Stimulated activated CD8-positive, alpha-beta memory T cell treated with anti-CD3 and anti-CD28 coated beads, Interleukin-7, amount 100 ng/mL, for 1 hour (primary cell): ENCODE measurements at places on chromosomes 2 and 18.

DNA sequence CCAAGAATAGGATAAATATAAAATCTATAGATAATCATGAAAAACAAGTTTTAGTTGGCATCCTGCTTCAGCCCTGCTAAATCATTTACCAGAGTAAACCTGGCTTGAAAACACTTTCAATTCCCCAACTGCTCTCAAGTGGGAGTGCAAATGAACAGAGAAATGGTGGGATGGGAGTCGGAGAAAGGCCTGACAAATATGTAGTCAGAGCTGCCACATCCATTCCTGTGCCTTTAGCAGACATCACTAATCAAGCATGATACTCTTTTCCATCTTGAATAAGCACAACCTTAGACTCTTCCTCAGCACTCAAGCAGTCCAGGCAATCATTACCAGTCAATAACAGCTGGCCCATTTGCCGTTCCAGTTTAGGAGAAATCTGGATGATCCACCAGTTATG is 101.3 kb downstream of the ANKRD44 start:
- no peak for DNase-seq

GRCh38 chr2:218979846-218980734 is 4.9 kb downstream of the FEV start:
- peak; percentile 63 for DNase-seq

DNA sequence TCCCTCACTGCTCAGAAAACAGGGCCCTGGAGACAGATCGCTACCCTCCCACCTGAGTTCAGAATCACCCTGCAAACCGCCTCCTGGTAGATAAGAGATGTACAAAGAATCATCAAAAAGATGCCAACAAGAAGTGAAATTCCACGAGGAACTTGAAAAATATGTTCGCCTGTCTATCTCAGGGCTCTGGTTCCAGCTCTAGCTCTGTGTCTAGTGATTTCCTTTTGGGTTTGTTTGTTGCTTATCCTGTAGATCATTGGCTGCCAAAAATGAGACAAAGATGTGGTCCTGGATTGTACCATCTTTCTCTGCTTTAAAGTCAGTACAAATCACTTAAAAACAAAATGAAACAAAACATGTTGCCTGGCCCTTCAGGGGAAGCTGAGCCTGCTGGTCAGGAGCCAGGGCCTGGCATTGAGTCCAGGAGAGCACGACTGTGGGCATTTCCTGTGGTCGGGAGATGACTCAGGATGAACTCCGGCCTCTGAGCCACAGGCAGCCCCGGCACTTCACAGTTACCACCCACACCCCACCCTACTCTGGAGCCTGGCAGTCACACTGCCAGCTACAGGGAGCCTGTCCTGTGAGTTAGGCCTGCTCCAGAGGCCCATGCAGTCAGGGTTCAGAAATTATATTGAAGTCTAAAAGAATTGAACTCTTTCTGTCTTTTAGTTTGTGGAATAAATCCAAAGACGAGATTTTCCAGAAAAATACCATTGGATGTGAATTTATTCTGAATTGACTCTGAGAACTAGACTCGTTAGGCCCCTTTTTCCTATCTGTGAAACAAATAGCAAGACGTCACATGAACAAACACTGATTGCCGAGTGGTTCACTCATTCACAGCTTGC is 8.0 kb upstream of the ITGB6 start:
- DNase-seq: no peak

- no peak for DNase-seq
Observed at GRCh38 chr2:16656784-16657391, 8.7 kb downstream of the CYRIA start.

- DNase-seq: no peak
Observed at GRCh38 chr2:26471289-26471688, 6.6 kb downstream of the OTOF start.

DNA sequence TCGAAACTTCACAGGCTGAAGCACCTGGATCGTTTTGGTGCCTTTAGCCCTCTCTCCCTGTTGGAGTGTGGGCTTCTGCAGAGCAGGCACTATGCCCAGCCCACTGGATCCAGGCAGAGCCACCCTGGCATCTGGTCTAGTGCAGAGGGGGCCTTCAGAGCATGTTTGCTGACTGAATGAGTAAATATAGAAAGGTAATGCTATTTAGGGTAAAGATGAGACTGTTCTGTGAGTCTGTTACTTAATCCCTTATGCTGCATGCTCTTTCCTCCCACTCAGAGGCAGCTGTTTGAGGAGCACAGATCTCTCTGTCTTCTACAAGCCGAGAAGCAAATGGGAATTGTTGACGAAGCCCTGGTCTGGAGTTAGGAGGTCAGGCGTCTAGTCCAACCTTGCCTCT is 130.2 kb downstream of the RGPD3 start:
- no peak for DNase-seq

DNA sequence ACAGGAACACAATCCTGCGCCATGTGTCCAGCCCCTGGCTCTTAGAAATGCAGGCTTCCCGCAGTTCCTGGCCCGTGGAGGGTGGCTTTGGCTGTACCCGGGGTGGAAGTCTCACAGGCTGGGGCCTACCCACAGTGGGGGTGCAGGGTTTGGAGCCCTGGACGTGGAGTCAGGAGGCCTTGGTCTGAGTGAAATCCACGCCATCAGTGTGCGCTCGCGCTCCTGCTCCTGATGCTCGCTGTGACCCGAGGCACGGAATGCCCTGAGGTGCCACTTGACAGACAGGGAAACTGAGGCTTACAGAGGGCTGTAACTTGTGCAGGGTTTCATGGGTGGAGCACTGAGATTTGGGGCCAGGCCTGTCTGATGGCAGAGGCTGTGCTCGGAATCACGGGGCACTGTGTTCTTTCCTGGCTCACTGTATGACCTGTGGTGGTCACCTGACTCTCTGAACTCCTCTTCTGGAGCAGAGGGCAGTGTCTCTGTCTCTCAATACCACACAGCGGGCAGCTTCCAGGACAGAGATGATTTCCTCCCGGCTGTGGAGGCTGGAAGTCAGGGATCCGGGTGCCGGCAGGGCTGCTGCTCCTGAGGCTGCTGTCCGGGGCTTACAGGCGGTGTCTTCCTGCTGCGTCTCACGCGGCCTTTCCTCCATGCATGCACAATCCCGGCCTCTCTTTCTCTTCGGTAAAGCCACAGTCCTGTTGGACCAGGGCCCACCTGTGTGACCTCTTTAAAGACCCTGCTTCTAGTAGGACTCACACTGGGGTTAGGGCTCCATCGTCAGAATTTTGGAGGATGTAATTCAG is 25.9 kb upstream of the ALLC start:
- no peak for DNase-seq
